ENCODE measurements at places on chromosomes 3 and 15. TPM values are rescaled to one million over a fixed set of nuclear protein-coding genes. Genes with fewer than 3 reads are reported as not detected.

DNA sequence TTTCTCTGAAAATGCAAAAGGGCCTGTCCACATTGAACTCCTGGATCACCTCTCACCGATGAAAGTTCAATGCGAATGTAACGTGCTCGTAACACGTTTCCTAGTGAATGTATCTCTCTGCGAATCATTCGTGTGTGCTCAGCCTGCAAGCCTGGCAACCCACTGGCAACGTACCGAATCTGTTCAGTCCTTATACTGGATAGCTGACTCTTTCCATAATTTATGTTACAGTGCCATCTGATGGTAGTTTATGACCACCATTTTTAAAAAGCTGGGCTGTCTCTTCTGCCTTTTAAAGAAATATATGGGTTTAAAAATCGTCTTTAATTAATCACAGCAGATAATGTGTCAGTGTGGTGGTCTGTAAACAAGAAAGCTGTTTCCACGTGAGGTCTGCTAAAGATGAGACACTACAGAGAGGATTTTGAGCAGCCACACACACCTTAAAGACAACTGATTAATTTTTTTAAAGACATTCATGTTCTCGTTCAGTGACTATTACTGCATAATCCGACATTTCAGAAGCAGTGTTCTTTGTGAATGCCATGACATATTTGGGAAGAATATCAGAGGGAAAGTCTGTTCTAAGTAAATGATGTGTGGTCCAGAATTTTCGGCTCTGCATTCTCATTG lies 69.4 kb upstream of the FOXP1 start:
- H3K36me3 ChIP-seq, result no peaks in the 10 kb centered on the region
- H3K27ac ChIP-seq, result no peak overlapping the region
- peaks cover 5% of the 10 kb centered on the region for H3K4me1 ChIP-seq
- DNase-seq, result peak; percentile 71
- no peak overlapping the region for H3K4me3 ChIP-seq

GRCh38 chr3:152126260-152126659 lies 142.5 kb upstream of the MBNL1 start:
- no peaks in the 10 kb centered on the region for H3K36me3 ChIP-seq
- no peaks in the 10 kb centered on the region for H3K4me1 ChIP-seq
- H3K27me3 ChIP-seq, result no peaks in the 10 kb centered on the region
- no peak overlapping the region for H3K27ac ChIP-seq

- no peaks in the 10 kb centered on the region for H3K36me3 ChIP-seq
- no peak overlapping the region for H3K27ac ChIP-seq
- DNase-seq, result no peak
- no peaks in the 10 kb centered on the region for H3K27me3 ChIP-seq
Observed at GRCh38 chr15:27127815-27128570, 157.0 kb downstream of the GABRG3 start.

DNA sequence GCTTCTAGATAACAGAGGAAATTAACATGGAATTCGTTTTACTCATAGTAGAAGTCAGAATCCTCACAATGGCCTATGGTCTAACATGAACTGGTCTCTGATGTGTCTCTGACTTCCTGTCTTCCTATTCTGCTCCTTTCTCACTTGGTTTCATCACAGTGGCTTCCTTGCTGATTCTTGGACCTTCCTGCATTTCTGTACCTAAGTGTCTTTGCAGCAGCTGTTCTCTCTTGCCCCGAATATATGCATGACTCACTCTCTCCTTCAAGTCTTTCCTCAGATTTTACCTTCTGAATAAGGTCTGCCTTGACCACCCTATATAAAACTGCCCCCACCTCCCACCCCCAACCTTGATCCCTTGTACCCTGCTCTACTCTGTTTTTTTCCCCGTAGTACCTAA lies 14.1 kb downstream of the ARL13B start:
- no peaks in the 10 kb centered on the region for H3K27me3 ChIP-seq
- no peak for DNase-seq
- H3K36me3 ChIP-seq, result no peaks in the 10 kb centered on the region
- no peak overlapping the region for H3K27ac ChIP-seq
- no peaks in the 10 kb centered on the region for H3K4me1 ChIP-seq

GRCh38 chr15:92840149-92840548 lies 60.0 kb upstream of the CHD2 start:
- no peaks in the 10 kb centered on the region for H3K27me3 ChIP-seq
- H3K36me3 ChIP-seq, result no peaks in the 10 kb centered on the region
- H3K4me1 ChIP-seq, result peaks cover 6% of the 10 kb centered on the region
- no peak for DNase-seq
- H3K4me3 ChIP-seq, result no peak overlapping the region
- no peak overlapping the region for H3K27ac ChIP-seq

DNA sequence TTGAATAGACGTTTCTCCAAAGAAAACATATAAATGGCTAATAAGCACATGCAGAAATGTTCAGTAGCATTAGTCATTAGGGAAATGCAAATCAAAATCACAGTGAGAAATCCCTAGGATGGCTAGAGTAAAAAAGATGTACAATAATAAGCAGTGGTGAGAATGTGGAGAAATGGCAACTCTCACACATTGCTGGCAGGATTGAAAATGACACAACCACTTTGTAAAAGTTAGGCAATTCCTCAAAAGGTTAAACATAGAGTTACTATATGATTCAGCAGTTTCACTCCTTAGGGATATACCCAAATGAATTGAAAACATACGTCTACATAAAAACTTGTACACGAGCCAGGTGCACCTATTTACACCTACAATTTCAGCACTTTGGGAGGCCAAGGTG lies 108.7 kb downstream of the ITPR1 start:
- H3K27ac ChIP-seq, result no peak overlapping the region
- H3K27me3 ChIP-seq, result no peaks in the 10 kb centered on the region
- H3K4me1 ChIP-seq, result peaks cover 7% of the 10 kb centered on the region
- H3K4me3 ChIP-seq, result no peak overlapping the region
- DNase-seq, result no peak
- H3K36me3 ChIP-seq, result no peaks in the 10 kb centered on the region

DNA sequence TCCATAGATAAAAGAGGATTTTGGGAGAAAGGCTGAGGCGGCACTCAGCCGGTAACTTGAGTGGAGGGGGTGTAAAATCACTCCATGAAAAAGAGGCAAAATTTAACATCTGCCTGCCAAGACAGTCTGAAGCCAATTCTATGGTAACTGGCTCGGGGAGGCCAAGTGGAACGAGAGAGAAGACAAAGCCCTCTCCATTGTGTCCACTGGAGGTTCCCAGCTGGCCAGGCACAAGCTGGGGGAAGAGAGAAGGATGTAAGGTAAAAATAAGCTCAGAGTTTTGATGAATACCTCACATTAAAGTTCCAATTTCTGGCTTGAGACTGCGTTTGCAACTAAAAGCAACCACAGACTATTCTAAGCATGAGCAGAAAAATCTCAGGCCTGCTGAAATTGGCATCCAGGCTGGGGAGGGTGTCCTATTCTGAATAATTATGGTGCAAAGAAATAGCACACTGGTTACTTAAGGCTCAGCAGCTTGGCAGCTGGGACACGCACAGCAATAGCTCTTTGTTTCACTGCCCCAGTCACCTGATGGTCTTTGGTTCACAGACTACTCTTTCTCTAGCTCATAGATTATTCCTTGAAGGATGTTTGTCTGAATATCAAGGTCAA lies 48.8 kb downstream of the CHRD start:
- H3K27ac ChIP-seq, result no peak overlapping the region
- no peak for DNase-seq
- H3K4me3 ChIP-seq, result no peak overlapping the region
- no peaks in the 10 kb centered on the region for H3K27me3 ChIP-seq
- H3K36me3 ChIP-seq, result no peaks in the 10 kb centered on the region

GRCh38 chr15:80367661-80368060 lies 36.5 kb upstream of the ARNT2 start:
- no peaks in the 10 kb centered on the region for H3K27me3 ChIP-seq
- no peak for DNase-seq
- no peak overlapping the region for H3K27ac ChIP-seq
- H3K4me1 ChIP-seq, result no peaks in the 10 kb centered on the region
- H3K36me3 ChIP-seq, result no peaks in the 10 kb centered on the region
- H3K4me3 ChIP-seq, result no peak overlapping the region

- no peaks in the 10 kb centered on the region for H3K4me1 ChIP-seq
- no peaks in the 10 kb centered on the region for H3K36me3 ChIP-seq
- H3K27me3 ChIP-seq, result no peaks in the 10 kb centered on the region
- H3K4me3 ChIP-seq, result no peak overlapping the region
- DNase-seq, result no peak
Observed at GRCh38 chr15:70587896-70588567, 175.3 kb downstream of the UACA start.

GRCh38 chr3:118990823-118991560 lies 43.7 kb downstream of the IGSF11 start:
- DNase-seq, result no peak
- H3K27me3 ChIP-seq, result no peaks in the 10 kb centered on the region
- H3K4me1 ChIP-seq, result no peaks in the 10 kb centered on the region
- H3K27ac ChIP-seq, result no peak overlapping the region
- no peaks in the 10 kb centered on the region for H3K36me3 ChIP-seq

- no peak for DNase-seq
- no peak overlapping the region for H3K27ac ChIP-seq
- no peaks in the 10 kb centered on the region for H3K36me3 ChIP-seq
- no peaks in the 10 kb centered on the region for H3K27me3 ChIP-seq
- no peak overlapping the region for H3K4me3 ChIP-seq
Observed at GRCh38 chr3:41155834-41156233, 43.5 kb upstream of the CTNNB1 start.

GRCh38 chr3:180855364-180855763 lies 57.1 kb upstream of the FXR1 start:
- no peak overlapping the region for H3K27ac ChIP-seq
- no peaks in the 10 kb centered on the region for H3K4me1 ChIP-seq
- H3K36me3 ChIP-seq, result no peaks in the 10 kb centered on the region

GRCh38 chr3:156689608-156690007 lies 15.2 kb downstream of the TIPARP start:
- H3K27ac ChIP-seq, result peak overlapping the region; percentile 70
- peaks cover 96% of the 10 kb centered on the region for H3K4me1 ChIP-seq
- H3K36me3 ChIP-seq, result peaks cover 63% of the 10 kb centered on the region
- no peak overlapping the region for H3K4me3 ChIP-seq

DNA sequence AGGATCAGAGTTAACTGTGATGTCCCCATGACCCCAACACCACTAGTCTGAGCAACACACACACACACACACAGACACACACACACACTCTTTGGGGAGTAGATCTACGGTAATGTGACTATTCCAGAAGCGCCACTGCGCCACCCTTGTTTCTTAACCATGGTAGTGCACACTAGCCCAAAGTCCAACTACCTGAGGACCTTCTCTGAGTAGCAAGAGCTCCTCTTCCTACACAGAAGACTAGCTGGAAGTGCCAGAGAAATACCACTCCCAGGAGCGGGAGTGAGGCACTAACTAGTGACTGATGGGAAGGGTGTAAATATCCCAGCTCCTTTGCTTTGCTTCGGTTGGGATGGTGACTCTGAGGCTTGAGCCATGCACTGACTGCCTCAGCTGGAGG lies 96.0 kb upstream of the EIF1B start:
- no peaks in the 10 kb centered on the region for H3K27me3 ChIP-seq
- no peaks in the 10 kb centered on the region for H3K36me3 ChIP-seq
- DNase-seq, result no peak
- H3K27ac ChIP-seq, result no peak overlapping the region

DNA sequence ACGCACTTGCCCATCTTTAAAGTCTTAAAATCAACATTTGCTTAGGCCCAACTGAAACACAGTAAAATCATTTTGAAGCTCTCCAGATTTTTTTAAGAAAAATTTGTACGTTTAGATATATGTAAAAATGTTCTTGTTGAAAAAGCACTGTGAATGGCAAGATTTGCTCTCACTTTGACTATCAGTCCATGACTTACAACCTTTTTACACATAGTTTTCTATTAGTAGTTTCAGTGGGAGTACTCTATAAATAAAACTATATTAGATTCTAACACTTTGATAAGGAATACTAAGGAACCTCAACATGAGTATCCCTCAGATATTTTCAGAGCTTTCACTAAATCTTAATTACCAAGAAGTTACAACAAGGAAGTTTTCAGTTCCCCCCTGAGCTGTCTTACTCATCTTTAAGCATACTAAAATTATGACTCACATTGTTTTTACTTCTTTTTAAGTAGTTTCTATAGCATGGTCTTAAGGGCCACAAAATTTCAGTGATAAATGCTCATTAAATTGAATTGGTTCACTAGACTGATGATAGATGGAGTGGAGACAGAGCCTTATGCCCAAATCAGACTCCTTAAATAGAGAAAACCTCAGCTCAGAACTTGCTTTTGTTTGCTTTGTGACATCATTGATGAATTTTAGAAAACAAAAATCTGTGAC lies 31.6 kb upstream of the RAP2B start:
- H3K36me3 ChIP-seq, result no peaks in the 10 kb centered on the region
- H3K4me3 ChIP-seq, result no peak overlapping the region
- peak; percentile 41 for DNase-seq

DNA sequence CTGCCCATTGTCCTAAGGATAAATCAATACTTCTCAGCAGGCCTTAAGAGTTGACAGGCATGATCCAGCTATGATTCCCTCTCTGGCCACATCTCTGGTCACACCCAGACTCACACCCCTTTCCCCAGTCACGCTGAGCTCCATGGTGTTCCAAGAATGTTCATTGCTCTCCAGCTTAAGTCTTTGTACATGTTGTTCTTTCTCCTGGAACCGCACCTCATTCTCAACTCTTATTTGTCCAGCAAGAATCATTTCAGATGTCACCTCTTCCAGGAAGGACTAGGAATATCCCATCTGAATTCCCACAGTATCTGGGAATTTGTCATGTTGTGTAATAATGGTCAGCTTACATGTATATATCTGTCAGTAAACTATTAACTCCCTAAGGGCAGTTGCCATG lies 118.3 kb upstream of the GALNT15 start:
- DNase-seq, result no peak
- no peak overlapping the region for H3K27ac ChIP-seq
- no peaks in the 10 kb centered on the region for H3K4me1 ChIP-seq
- H3K27me3 ChIP-seq, result no peaks in the 10 kb centered on the region

DNA sequence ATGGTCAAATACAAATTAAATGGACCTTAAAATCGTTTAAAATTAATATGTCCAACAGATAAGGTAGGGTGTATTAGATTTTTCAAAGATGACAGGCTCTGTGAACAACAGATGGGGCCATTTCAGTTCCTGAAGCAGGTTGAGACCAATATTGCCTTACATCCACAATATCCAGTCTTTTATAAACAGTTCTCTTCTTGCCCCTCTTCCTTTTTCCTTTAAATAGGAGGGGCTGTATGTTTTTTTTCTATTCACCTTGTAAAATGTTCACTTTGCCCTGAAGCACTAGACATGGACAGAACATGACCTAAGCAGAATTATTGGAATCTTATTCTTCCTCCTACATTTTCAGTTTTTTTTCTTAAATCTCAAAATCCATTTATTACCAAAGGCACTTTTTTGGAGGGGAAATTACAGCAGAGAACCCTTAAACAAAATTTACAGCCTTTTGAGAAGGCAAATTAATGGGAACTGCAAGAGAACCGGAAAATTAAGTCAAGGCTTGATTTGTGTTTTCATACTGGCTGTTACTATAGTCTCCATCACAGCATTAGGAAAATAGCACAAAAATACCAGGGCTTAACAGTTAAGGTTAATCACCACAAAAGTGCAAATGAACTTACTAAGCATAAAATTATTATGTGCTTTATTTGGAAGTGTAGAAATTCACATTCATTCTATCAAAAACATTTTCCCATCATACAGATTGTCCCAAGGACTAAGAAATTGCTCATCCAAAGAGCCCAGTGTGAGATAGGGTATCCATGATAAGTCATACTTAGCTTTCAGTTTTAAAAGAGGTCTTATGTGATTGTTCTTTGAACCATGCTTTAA lies 55.8 kb downstream of the CMSS1 start:
- no peaks in the 10 kb centered on the region for H3K27me3 ChIP-seq
- H3K4me1 ChIP-seq, result peaks cover 12% of the 10 kb centered on the region
- H3K36me3 ChIP-seq, result no peaks in the 10 kb centered on the region

HIGD2B gene
- not detected for total RNA-seq

AEN gene
- total RNA-seq, result 44.4 TPM

TMEM207 gene
- total RNA-seq, result not detected

ALG1L2 gene
- total RNA-seq, result not detected

PATL2 gene
- 1.6 TPM for total RNA-seq

C3orf49 gene
- total RNA-seq, result not detected

SERPINI2 gene
- not detected for total RNA-seq

CD200 gene
- not detected for total RNA-seq

MKRN2OS gene
- not detected for total RNA-seq

ISL2 gene
- 3.8 TPM for total RNA-seq
